ENCODE measurements at places on chromosomes 16 and 17.

- no peak for DNase-seq
These were observed 16.5 kb downstream of the FCSK start for GRCh38 chr16:70470927-70471341.

GRCh38 chr17:28335959-28336871 is 654 bp downstream of the TNFAIP1 start:
- no peak for DNase-seq

- peak; percentile 83 for DNase-seq
These were observed 4.3 kb downstream of the KAT2A start for GRCh38 chr17:42116705-42117396.

DNA sequence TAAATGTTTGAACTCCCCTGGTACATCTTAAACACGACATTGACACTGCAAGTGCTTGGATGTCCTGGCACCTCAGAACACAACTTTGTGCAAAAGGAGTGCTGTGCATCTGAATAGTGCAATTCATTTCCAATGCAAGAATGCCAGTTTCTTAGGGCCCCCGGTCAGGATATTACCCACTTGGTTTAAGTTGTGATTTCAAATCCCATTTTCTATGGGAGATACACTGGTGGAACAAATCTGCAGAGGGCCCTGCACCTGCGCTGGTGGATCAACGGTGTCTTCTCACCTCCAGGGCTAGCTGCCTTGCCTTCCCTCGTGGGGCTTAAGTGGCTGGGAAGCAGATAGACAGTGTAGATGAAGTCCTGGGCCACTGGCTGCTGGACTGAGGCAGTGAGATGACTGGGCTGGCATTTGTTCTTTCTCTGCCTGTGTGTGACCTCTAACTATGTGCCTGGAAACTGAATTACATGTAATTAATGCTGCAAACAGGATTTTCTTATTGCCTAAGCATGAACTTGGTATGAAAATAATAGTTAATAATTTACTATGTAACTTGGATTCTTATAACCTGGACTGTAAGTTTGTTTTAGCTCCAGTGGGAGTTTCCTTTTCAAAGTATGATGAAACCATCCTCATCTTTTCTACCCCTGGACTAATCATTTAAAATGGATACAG is 20.9 kb downstream of the HAPSTR1 start:
- no peak for DNase-seq

GRCh38 chr17:33832262-33832661 is 422.8 kb upstream of the CCL2 start:
- no peak for DNase-seq

DNA sequence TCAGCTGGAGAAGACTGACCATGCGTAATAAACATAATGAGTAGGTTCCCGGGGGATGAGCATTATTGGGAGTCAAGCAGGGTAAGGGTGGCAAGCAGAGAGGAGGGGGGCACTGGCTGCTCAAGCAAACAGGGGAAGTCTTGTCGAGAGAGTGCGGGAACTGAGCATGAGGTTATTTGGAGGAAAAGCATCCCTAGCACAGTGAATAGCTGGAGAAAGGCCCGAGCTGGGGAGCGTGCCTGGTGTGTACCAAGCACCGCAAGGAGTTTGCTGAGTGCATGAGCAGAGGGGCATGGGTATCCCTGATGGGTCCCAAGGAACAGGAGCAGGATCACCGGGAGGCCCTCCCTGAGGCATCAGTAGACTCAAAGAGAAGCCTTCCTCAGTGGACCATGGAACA is 17.2 kb downstream of the CYTH1 start:
- no peak for DNase-seq

DNA sequence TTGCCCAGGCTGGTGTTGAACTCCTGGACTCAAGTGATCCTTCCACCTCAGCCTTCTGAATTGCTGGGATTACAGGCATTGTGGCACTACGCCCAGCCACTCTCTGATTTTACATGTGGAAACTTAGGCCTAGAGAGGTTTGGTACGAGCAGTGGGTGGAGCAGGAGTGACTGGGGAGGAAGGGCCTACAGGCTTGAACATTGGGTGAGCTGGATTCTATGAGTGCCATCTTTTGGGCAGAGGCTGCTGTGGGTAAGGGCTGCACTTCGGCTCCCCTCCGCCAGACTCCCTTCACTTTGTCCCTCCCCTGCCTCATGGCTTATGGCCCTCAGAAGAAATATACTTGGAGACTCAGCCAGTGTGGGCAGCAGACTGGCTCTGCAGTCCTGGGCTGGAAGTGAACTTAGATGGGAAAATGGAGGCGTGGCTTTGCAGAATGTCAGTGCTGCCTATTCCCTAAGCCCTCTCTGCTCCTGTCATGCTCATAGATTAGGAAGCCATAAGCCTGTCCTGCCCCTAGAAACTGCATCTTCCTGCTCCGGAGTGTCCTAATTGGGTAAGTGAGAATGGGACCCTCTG is 9.5 kb upstream of the MRC2 start:
- no peak for DNase-seq

DNA sequence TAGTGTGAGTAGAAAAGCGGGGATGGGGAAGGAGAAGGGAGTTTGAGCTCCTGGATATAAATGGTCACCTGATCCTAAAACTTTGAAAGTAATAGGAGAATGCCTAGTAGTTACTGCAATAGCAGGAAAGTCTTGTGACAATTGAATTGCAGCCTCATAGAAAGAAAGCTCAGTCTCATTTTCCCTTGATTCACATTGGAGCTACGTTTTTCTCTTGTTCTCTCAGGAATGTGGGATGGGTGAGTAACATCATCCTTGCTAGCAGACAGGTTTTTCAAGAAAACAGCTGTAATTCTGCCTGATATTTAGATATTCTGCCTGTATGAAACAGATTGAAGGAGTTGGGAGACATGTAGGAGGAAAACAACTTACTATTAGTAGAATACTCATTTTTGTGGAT is 25.3 kb downstream of the SF3B3 start:
- DNase-seq, result no peak

DNA sequence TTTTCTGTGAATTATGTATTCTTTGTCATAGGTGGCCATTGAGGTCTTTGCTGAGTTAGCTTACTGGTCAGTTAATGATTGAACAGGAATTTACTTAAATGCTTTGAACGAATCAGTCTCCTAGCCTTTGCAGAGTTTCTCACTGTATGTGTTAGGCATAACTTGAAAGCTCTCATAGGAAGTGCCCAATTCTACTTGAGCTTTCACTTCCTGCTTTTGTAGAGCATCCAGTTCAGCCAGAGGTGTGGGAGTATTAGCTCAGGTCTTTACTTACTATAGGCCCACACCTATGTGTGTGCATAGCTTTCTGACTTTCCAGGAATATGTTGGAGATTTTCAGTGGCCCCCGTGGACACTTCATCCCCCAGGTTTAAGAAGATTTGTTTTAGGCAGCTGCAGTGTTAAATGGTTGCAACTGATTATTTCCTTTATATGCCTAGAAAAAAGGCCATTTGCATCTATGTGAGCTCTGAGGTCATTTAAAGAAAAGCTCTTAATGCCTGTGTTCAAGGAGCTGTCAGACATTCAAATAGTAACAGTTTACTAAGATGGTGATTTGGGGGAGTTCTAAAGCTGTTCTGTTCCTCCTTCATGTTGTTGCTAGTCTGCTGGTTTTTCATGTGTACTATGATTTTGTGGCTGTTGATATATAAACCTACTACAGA is 62.3 kb downstream of the PHKB start:
- no peak for DNase-seq

- peak; percentile 52 for DNase-seq
These were observed 47.5 kb downstream of the WNT3 start for GRCh38 chr17:46770818-46771560.

DNA sequence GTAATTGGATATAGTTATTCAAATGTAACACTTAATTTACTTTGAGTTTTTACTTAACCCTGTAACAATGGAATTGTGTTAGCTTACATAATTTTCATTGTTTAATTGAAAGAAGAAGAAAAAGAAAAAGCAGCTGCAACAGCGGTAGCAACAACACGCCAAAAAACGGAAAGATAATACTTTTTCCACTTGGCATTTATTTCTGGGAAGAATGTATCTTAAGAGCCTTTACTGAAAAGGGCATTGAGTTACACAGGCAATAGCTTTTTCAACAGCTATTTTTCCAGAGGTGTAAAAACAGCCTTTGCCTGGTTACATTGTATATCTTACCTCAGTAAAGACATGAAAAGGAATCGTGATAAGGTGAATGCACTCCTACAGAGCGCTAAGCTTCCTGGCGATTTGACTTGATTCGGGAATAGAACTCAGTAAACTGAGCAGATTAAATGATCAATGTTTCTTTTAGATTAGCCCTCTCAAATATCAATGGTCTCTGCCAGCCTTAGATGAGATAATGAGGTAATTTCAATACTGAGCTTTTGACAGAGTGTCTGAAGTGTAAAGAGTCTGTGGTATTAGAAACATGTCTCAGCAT is 311.3 kb downstream of the CDH13 start:
- DNase-seq, result no peak

DNA sequence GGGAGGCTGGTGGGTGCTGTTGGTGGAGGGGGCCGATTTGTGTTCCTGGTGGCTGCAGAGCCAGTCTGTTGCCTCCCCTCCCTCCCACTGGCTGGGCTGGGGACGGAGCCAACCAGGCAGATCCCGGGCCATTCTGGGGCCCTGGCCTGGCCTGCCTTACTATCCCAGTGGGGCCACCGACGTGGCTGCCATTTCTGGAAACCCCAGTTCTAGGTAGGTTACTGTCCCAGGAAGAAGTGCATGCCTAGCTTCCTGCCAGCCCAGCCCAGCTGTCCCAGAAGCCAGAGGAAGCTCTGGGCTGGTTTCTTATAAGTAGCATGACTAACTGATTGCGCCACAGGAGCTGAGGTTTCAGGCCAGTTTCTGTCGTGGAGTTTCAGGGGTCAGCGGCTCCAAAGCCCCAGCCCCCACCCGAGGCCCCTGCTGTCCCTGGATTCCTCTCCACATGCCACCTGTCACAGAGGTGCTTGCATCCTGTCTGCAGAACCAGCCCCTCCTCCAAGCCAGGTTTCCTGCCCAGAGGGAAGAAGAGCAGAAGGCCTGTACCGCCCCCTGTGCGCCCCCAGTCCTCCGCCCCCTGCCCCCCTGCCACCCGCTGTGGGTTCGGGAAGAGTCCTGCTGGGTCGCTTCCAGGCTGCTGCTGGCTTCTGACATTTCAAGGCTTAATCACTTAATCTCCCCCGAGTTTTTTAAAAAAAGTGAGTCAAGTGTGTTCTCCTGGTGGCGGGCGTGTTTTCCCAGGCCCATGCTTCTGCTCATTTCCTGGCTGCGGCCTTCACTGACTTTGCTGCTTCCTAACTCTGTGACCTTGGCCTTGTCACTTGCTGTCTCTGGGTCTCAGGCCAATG is 13.2 kb downstream of the IL4R start:
- peak; percentile 27 for DNase-seq

DNA sequence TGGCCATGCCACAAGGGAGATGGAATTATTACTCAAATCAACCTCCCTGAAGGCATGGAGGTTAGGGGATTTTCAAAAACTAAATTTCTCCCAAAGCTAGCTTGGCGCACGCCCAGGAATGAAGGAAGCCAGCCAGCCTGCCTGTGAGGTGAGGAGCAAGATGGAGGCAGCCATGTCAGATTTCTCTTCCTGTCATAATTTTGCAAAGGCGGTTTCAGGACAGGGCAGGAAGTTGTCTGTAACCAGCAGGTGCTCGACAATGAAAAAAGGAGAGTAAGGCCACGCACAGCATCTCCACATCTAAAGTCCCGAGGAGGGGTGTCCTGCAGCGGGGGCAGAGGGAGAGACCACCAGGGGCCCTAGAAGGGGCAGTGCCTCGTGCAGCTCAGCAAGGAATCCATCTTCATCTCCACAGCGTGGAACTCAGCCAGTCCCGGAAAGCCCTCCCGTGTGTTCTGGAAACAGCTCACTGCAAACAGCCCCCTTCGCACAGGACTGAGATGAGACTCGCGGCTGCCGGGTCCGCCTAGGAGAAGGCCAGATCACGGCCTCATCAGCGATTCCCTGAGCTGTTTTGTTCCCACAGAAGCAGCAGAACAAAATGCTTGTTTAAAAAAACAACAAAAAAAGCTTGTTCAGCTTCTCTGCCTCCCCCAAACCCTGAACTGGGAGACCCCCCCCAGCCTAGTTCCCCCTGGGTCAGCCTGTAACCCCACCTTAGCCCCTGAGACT is 47.8 kb downstream of the SLC7A5 start:
- DNase-seq, result no peak

DNA sequence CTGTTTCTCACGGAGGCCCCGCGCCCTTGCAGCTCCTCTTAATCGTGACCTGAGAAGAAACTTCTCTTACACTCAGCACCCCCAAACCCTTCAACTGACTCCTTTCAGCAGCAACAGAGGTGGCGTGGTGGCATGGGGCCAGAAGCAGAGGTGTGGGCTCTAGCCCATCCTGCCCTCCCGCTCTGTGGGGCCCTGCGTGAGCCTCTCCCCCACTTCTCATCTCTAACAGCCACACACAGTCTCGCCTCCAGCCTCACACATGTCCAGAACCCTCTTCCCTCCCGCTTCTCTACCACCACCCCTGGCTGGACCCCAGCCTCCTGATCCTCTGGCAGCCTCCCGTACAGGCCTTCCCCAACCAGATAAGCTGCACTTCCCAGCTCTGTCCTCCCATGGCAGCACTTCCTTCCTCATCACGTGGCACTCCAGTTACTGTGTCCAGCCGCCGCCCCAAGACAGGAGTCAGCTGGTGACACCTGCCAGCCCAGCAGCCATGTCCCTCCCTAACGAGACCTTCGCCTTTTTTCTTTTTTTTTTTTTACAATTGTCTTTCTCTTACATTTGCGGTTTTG is 30.5 kb downstream of the NSMCE1 start:
- peak; percentile 67 for DNase-seq

DNA sequence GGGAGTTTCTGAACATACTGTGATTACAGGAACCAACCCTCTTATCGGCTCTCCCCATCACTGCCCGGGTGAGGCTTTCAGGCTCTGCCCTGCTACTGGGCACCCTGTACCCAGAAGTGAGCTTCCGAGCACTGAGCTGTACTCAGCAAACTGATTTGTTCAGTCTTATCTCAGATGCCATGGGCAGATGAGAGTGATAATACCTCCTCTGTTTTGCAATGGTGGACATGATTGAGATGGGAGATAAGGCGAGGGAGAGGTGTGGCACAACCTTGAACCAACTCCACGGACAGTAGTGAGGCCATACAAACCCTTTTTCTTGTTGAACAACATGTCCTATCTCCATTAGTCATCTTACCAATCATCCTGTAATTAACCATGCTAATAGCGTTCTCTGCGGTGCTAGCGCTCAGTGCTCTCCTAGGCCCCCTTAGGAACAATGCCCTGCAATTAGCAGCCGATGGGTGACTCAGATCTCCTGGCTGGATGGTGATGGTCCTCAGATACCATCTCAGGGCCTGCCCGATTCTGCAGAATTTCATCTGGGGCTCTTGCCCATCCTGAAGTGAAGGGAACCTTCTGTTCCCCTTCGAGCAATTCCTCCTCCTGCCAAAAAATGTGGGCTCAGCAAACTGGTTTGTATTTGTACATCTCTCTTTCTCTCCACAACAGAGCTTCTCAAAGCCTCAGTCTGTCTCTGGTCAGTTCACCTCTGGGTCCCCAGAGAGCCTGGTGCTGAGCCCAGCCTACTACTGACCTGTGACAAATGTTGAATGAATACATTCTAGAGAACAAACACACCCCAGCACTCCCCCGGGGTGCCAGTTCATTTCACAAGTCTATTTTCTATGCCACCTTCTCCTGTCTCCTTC is 139.3 kb upstream of the IRX3 start:
- DNase-seq, result no peak

DNA sequence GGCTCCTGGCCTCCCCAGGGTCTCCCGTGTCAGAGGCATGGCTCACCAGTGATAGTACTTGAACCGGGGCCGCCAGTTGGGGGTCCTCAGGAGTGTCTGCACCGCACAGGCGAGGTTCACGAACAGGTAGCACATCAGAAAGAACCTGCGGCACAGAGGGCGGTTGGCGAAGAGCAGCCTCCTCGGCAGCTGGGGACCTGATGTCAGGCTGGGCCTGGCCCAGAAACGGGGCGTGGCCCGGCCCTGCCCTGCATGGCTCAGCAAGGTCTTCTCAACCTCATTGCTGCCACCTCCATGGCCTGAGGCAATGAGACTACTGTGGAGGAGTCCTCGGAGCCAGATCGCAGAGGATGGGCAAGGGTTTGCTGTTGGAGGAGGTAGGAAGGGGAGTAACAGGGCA is 4.1 kb upstream of the LCAT start:
- DNase-seq, result no peak

Data from activated T-cell treated with anti-CD3 and anti-CD28 coated beads, Interleukin-2, amount 50 U/mL, for 72 hours (primary cell).